NCI-H2107 (cell line): ENCODE measurements at places on chromosomes 4 and X.

DNA sequence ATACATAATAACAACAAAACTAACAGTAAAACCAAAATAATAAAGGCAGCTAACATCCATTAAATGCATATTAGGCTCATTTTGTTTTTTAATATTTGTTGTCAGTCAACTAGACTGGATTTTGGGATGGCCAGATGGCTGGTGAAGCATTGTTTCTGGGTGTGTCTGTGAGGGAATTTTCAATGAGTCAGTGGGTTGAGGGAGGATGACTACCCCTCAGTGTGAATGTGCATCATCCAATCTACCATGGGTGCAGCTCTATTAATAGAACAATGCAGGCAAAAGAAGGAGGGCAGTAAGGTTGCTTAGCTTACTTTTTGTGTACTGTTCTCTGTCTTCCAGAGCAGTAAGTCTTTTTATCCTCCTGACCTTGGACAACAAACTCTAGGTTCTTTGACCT lies 484.2 kb upstream of the HS3ST1 start:
- DNase-seq = no peak

DNA sequence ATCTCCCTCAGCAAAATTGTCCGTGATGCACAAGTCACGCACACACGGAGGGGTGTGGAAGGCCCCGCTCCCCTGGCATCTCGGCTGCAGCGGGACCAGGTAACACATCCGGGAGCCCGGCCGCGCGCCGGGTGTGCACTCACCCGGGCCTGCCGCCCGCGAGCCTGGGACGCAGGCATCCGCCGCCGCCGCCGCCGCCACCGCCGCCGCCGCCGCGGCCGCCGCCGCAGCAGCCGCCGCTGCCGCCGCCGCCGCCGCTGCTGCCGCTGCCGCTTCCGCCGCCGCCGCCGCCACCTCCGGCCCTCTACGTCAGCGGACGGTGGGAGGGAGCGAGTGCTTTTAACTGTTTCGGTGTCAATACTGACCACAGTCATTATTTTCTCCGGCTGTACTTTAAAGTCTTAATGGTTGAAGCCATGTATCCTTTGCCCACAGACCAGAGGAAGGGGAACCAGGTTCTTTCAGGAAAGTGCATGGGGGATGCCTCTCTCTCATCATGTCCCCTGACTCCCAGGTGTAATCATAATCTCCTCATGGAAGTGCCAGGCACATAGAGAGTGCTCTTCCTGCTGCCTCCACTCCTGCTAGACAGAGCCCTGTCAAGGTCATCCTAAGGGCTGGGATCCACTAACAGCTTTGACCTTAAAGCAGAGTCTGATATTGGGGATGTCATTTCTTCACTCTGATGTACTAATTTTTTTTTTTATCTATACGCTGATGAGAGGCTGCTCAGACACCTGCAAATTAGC lies 38.0 kb downstream of the MAGEE2 start:
- DNase-seq = peak; percentile 1

GRCh38 chrX:8122538-8122937 lies 48.5 kb downstream of the VCX2 start:
- no peak for DNase-seq

DNA sequence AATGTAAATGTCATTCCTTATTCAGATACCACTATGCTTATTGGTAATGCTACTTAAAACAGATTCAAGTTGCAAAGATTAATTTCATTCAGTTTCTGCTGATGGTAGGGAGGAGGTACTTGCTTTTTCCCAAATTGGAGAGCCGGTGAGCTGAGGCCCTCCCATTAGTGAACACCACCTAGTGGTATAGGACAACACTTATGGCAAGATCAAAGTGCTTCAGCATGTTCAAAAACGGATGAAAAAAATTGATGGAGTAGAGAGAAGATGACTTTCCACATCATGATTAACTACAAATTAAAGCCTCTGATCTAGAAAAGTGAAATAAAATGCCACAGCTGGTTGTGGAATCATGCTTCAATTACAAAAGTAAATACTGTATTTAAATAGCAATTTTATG lies 112.9 kb downstream of the MBNL3 start:
- DNase-seq = no peak

GRCh38 chrX:69089203-69089602 lies 76.0 kb downstream of the PJA1 start:
- no peak for DNase-seq
